ENCODE measurements at places on chromosomes 11 and 22.

GRCh38 chr22:20391222-20391621 is 2.7 kb upstream of the ZNF74 start:
- DNase-seq = no peak

GRCh38 chr11:17792161-17792560 is 57.6 kb downstream of the KCNC1 start:
- no peak for DNase-seq

DNA sequence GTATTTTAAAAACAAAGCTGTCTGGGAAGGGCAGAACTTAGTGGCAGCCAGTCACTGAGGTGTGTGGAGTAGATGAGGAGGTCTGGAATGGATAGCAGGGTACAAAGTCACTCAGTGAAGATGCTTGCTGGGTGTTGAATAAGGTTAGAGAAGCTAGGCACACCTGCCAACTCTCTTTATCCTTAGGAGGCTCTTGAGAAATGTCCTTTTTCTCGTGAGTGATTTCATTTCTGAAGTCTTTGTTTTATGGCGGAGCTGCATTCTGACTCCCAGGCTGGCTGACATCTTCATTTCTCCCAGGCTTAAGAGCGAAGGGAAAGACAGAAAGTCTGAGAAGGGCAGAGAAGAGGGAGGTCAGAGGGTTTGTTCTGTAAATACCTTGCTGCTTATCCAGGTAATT is 31.0 kb downstream of the CECR2 start:
- DNase-seq = no peak

DNA sequence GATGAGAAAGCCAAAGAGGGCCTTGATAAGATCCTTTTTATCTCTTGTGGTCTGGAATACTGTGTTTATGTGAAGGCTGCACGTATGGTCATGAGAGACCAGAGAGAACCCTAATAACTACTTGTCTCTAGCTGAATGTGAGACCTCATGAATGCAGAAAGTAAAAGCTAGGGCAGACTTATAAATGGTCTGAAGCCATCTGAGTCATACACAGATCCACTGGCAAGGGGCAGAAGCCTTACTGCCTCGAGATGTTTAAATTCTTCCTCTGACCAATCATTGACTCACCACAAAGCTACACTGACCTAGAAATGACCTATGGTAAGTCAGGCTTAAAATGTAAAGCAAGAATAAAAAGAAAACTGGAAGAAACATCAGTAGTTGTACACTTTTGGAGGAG is 22.7 kb upstream of the OR4B1 start:
- no peak for DNase-seq

DNA sequence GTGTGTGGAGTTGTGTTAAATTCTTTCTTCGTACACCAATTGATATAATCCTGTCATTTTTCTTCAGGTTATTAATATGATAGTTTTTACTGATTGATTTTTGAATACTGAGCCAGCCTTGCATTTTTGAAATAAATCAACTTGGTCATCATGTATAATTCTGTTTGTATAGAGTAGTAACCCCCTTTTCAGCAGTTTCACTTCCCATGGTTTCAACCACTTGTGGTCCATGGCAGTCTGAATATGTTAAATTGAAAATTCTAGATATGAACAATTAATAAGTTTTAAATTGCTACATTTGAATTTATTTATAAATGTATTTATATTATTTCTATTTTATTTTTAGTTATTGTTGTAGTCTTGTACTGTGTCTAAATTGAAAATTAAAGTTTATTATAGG is 32.6 kb downstream of the MS4A6A start:
- no peak for DNase-seq

DNA sequence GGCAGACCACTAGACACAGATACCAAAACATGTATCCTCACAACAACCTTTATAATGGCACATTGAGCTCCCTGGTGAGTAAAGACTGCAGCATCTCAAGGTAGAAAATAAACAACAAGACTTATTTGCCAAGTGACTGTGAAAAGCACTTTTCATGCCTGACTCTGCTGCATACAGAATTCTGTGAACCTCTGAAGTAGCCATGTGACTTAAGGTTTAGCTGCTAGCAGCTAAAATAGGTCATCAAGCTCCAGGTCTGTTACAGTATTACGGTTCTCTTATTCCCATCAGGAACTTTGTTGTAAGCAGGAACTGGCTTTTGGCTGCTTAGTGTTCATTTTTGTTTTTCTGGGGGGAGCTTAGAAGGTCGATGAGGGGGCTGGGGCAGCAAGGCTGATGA is 139.4 kb downstream of the PAX6 start:
- no peak for DNase-seq

DNA sequence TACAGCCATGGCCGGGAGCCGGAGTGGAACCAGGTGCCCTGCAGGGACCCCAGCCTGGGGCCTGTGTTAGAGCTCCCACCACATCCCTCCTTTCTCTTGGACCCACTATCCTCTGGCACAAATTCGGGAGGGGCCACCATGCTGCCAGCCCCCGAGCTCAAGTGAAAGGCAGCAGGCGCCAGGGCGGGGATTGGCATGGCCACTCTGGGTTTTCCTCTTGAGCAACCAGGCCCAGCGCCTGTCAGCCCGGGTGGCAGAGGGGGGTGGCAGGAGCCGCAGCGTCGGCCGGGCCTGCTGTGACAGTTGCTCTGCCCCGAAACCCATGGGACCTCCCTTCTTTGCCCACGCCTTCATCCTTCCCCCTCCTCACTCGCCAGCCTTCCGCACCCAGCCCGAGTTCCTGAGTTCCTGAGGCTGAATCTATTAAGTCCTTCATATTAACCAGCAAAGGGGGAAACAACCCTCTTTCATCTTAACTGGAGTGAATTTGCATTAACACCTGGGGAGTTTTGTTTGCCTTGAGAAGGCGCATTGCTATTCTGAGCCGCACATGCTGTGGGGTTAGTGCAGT is 16.8 kb upstream of the CABP7 start:
- DNase-seq = peak; percentile 39

GRCh38 chr11:74006743-74007304 is 2.1 kb downstream of the UCP3 start:
- no peak for DNase-seq

DNA sequence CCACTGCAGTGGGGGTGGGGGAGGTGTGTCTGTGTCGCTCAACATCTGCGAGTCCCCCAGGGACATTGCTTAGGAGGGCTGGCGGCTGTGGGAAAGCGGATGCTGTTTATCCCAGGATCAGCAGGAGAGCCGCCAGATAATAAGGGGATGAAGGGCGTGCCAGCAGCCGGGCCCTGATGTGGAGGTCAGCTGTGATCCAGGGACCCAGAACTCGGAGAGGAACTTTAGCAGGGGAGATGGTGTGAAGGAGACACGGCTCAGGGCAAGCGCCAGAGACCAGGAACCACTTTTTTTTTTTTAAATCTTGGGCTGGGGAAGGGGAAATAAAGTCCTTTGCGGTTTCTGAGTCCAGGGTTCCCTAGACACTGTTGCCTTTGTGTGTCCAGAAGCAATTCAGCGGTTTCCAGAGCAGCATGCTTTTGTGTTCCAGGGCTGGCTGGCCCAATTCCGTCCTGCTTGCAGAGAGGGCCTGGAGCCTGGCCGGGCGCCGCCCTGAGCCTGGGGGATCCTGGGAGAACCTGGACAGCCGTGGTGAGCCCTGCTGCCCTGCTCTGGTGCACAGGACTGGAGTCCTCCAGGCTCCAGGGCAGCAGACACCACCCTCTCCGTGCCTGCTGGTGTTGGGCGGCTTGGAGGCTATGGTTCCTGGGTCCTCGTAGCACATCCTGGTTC is at the start of gene GRAMD4:
Gene GRAMD4 (plus strand): TSS at position 557 of the 672 bp plus-strand sequence. CDS start 6,414 bp downstream, outside the sequence.
- DNase-seq = no peak

GRCh38 chr11:105589346-105589745 is 20.5 kb upstream of the GRIA4 start:
- DNase-seq = no peak

GRCh38 chr22:19129871-19130270 is 1.2 kb upstream of the TSSK2 start:
- DNase-seq = no peak

DNA sequence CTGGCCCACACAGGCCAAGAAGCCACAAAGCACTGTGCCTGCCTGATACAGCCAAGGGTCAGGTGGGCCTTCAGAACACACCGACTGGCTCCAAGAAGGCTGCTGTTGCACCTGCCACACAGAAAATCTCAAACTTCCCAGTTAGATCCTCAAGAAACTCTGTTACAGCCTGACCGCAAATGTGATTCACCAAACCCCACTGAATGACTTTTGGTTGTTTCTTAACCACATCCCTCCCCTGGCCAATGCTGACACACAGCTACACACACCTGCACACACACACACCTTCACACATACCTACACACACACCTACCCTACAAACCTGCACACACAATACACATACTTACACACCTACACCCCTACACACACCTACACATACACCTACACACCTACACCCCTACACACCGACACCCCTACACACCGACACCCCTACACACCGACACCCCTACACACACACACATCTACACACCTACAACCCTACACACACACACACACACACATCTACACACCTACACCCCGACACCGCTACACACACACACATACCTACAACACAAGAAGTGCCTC is 31.5 kb downstream of the CDKN1C start:
- DNase-seq = no peak

- peak; percentile 52 for DNase-seq
These were observed 13.3 kb upstream of the PPP6R3 start for GRCh38 chr11:68447015-68447801.

DNA sequence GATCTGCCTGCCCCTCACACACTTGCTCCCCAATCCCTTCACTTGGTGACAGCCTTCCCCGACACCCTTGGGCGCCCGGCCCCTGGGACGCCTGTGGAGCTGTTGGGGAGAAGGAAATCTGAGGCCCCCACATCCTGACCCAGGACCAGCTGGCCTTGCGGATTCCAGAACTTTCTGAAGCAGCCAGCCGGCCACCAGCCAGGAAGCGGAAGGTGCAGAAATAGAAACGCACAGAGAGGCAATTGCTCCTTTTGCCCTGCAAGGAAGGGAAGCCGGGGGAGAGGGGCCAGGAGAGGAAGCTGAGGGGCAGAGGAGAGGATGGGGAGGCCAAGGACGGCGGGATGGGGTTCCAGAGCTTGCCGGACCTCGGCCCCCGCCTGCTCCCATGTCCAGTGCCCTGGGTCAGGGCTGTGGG is 66.7 kb upstream of the LINC01488 start:
- no peak for DNase-seq

DNA sequence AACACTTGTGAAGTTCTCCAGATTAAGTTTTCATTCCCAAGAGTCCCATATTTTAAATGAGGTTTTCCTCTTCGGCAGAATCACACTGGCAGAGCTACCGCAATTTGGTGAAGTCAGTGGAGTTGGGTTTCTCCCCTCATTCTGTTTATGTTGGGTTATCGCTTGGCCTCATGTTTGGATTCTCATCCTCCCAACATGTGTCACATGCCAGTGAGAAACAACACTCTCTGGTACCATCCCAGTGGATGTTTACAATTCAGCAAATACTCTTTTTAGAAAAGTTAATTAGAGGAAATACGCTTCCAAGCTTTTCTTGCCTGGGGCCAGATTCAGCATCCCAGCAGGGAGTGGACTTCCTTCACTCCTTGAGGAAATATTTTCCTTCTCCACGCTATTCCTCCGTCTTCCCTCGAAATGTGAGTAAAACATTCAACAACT is 2.1 kb downstream of the PAMR1 start:
- DNase-seq = no peak

- DNase-seq = no peak
These were observed 60.9 kb downstream of the CELSR1 start for GRCh38 chr22:46476547-46476941.

DNA sequence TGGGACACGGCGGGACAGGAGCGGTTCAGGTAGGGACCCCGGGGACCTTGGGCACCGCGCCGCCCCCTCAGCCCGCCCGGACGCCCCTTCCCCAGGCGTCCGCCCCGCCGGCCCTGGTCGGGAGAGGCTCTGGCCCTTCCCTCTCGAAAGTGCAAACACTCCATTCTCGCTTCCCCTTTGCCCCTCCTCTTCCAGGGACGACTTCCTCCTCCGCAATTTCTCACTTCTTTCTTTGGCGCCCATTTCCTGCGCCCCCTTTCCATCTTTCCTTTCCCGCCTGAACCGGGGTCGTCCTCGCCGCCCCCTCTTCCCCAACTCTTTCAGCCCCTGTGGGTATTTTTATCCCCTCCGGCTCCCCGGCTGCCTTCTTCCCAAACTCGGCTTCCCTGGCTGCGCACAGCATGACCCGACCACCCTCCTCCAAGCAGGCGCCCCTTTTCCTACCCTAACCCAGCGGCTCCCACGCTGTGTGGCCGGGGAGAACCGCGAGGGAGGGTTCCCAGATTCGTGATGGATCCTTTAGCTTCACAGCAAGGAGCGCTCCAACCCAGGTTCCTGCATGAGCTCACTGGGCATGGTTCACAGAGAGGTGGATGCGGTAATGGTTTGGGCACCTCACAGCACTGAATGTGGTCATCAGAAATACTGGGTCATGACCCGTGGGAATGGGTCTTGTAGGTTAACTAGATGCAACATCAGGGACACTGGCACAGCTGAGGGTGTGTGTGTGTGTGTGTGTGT is 689 bp downstream of the RAB39A start:
- DNase-seq = peak; percentile 45

DNA sequence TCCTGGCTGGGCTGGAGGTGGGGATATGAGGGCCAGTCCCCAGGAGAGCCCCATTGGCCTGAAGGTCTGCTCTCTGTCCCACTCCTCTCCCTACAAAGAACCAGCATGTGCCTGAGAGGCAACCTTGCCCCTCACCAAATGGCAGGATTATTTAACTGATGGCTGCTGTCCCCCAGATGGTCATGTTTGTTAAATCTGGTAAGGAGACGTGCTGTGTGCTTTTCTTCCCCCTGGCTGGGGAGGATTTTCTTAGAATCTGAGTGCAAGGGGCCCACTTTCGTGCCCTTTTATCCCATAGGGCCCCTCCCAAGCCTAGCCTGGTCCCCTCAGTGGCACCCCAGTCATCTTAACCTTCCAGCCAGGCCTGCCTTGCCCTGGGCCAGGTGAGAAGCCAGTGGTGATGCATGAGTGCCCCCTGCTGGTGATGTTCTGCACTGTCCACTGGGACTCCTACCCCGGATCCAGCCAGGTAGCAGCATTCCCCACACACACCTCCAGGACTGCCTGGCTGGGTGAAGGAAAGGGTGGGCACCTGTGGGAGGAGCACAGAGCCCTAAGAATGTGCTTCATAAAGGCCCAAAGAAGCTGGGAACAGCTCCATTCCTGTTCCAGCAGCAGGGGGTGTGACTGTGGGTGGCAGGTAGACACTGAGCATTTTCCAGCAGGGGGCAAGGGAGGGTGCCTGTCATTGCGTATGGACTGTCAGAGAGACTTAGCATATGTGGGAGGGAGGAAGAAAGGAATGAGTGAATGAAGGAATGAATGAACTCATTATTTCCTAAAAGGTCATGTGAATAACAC is 28.9 kb downstream of the MFNG start:
- DNase-seq = peak; percentile 29

- DNase-seq = no peak
These were observed 56.8 kb downstream of the RPL27A start for GRCh38 chr11:8739309-8739793.
